ENCODE measurements at places on chromosomes 12 and 14.

DNA sequence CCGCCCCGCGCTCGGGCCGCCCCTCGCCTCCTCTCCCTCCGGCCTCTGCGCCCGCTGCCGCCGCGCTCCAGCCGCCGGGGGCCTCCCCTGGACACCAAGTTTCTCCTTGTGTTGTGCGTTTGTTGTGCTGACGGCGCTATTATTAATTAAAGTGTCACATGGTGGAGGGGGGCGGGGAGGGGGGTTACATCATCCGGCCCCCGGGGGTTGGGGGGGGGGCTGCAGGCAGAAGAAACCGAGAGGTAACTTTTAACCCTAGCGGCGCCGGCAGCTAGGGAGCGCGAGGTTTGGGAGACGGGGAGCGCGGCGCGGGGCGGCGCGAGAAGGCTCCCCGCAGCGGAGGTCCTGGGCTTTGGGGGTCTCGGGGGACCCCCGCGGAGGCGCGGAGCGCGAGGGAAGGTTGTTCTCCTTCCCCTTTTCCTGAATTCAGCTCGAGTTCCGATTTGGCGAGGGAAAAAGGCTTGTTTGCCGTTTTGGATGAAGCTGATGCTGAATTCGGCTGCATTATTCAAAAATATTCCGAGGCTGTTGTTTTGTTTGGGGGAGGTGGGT is at the start of gene HRK:
Gene HRK (minus strand): TSS at position 117 of the 552 bp plus-strand sequence. CDS start 134 bp downstream, outside the sequence.
- DNase-seq: no peak

DNA sequence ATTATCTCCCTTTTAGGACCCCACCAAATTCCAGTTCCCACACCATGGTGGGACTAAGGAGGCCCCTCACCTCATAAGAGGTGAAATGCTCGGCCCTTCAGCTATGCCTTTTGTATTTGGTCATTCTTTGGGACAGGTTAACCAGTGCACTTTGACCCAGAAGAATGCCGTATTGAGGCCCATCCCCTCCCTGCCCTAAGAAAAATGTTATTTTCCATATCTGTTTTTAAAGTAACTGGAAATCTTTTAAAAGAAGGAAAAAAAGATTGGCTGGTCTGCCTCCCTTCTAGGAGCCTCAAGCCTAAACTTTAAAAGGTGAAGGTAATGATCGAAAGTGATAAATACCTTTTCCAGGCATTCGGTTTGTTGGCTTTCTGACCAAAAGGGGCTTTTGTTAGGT is 5.7 kb upstream of the HOXC13 start:
- DNase-seq: no peak

DNA sequence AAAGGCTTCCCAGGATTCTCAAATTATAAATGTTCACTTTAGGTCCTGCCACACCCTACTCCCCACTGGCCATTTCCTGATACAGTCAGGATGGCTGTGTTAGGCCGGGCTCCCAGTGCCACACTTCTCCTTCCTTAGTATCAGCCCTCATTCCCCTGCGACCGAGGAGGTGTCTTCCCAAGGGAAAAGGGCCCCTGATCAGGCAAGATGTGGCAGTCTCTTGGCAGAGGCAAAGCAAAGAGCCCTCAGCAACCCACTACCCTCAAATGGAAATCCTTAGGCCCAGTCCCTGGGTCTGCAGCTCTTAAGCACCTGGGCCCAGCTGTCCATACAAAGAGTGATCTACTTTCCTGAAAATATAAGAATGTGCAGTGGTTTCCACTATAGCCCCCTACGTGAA is 96.5 kb upstream of the VASH1 start:
- DNase-seq: no peak

DNA sequence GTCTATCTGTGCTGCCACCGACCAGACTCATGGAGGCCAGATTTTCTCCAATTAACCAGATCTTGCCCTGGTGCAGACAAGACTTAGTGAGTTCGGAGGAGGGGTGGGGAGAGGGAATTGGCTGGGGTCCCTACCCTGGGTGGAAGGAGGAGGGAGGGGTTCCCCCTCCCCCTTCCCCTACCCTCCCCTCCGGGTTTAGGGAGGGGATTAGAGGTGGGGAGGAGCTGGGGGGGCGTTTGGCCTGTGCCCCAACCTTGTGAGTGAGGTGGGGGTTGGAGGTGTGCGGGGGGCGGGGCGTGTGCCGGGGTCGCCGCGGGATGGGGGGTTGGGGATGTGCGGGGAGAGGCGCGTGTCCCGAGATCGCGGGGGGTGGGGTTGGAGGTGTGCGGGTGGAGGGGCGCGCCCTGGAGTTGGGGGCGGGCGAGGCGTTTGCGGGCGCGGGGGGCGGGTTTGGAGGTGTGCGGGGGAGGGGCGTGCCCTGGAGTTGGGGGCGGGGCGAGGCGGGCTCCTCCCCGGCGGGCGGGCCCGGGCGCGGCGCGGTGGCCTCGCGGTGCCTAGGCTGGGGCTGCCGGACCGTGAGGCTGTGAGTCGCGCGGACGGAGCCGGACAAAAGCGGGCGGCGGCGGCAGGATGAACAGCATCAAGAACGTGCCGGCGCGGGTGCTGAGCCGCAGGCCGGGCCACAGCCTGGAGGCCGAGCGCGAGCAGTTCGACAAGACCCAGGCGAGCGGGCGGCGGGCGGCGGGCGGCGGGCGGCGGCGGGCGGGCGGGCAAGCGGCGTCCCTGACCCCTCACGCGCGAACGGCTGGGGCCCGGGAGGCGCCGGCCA is at the start of gene HIP1R:
Gene HIP1R (plus strand): TSS at position 537 of the 829 bp plus-strand sequence. CDS start 94 bp downstream, at position 631.
- DNase-seq: no peak

- DNase-seq: no peak
Observed at GRCh38 chr12:3809357-3810015, 56.6 kb upstream of the CRACR2A start.

- DNase-seq: peak; percentile 22
Observed at GRCh38 chr12:27460471-27460978, 14.0 kb downstream of the SMCO2 start.

- no peak for DNase-seq
Observed at GRCh38 chr14:40099316-40099715, 667.1 kb upstream of the FBXO33 start.

DNA sequence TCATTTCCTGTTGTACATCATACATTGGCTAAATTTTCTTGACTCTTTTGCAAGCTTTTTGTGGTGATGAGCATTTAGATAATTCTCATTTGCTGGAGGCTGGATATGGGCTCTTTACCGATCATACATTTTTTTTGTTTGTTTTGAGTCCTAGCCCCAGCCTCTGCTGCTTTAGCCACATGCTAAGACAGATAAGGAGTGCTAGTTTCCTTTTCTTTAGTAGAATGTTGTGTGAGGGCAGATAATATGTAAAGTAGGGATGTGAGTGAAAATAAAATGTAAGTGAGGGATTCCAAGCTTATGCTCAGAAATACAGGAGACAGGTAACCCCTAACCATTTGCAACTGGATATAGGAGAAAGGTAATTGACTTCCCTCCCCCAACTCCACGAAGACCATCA is 405.7 kb downstream of the TRHDE start:
- no peak for DNase-seq

DNA sequence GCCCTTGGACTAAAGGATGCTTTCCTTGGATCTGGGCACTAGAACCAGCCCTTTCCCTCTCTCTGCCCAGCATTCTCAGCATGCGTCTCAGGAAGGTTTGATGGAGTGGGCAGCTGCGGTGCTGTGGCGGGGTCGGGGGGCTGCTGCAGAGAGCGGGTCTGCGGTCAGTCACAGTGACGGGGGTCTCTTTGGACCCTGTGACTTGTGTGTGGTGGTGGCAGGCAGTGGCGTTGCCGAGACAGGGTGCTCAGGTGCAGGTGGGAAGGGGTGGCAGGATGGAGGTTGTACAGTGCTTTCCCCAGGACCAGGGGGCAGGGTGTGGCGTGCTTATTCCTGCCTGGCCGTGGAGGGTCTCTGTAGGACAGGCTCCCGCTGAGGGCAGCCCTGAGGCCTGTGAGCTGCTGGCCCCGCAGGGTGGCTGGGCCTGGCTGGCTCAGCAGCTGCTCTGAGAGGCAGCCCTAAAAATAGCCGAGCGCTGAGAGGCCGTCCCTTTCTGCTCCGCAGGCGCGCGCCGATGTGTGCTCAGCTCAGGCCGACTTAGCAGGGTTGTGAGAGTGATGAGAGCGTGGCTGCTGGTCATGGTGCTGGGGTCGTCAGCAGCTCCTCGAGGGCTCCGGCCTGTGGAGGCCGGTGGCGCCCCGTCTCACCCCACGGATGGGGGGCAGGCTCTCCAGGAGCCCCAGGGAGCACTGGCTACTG is 9.7 kb downstream of the PACS2 start:
- DNase-seq: no peak

DNA sequence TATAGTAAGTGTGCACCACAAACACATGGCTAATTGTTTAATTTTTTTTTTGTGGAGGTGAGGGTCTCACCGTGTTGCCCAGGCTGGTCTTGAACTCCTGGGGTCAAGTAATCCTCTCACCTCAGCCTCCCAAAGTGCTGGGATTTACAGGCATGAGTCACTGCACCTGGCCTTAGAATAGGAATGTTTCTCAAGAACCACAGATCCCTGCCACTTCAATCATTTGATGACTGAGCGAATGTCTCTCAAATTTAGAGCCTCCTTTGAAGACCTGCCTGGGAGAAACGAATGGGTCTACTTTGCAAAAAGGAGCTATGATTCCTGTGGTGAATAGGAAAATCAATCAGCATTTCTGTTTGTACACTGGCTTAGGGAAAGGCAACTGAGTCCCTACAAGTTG is 33.5 kb upstream of the CHST11 start:
- no peak for DNase-seq

- DNase-seq: no peak
Observed at GRCh38 chr14:74667758-74668157, 45.1 kb downstream of the AREL1 start.

GRCh38 chr12:3168223-3169221 is 91.3 kb downstream of the TSPAN9 start:
- peak; percentile 95 for DNase-seq

DNA sequence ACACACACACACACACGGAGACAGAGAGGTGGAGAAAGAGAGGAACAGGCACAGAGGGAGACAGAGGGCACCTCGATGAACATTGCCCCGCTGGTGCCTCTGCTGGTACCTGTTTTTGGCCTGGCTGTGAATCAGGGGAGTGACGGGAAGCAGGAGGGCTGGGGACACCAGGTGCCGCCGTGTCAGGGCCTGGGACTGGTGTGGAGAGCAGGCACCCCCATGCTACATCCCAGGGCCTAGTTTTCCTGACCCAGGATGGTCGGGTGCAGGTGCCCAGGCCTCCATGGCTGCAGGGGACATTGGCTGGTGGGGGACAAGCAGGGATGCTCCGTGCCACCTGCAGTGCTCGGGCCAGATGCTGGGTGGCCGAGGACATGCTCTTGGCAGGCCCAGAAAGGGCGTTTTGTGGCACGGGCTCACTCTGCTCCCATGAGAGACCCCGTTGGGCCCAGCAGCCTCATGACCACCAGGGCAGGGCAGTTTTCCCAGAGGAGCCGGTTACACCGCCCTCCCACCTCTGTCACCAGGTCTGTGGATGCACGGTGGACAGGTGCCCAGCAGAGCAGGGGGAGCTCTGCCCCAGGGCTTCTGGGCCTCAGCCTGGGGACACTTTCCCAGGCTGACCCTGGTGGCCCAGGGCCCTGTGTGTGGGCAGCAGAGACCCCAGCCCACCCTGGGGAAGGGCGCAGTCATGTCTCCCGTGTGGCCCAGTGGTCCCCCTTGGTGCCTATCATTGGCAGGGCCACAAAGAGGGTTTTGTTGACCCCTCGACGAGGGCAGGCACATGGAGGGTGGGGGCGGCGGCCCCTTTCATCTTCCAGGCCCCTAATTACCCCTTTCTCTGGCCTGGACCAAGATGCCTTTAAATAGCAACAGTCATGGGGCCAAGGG is 207.5 kb upstream of the RTL1 start:
- no peak for DNase-seq

DNA sequence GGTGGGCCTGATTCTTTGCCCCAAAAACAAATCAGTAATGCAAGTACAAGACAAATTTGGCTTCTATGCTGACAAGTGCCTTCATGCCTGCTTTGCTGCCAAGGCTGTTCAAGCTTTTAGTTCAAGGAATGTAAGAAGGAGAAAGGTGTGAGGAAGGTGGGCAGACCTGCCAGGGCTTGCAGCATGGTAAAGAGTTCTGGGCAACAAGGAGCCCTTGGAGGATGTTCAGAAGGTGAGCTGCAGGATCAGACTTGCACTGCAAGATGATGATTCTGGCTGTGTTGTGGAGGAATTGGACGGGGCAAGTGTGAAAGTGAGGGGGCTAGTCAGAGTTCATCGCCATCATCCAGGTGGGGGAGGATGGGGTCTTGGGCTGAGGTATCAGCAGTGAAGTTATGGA is 167.9 kb downstream of the NUAK1 start:
- DNase-seq: no peak

DNA sequence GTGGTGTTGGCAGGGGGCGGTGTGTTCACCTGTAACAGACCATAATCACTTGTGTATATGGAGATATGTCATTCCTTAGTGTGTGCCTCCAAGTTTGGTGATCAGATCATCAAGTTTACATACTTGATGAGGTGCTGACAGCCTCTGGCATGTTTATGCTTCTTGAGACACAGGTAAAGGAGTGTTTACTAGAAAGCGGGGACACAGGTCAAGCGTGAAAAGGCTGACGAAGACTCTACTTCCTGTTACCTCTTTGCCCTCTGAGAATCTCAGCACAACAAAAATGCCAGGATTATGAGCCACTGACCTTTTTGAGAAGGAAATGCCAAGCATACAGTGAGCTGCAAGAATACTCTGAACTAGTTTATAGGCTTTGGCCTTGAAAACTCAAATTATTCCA is 29.6 kb downstream of the PRDM4 start:
- DNase-seq: no peak

- no peak for DNase-seq
Observed at GRCh38 chr12:48813465-48814261, 4.6 kb upstream of the CACNB3 start.

DNA sequence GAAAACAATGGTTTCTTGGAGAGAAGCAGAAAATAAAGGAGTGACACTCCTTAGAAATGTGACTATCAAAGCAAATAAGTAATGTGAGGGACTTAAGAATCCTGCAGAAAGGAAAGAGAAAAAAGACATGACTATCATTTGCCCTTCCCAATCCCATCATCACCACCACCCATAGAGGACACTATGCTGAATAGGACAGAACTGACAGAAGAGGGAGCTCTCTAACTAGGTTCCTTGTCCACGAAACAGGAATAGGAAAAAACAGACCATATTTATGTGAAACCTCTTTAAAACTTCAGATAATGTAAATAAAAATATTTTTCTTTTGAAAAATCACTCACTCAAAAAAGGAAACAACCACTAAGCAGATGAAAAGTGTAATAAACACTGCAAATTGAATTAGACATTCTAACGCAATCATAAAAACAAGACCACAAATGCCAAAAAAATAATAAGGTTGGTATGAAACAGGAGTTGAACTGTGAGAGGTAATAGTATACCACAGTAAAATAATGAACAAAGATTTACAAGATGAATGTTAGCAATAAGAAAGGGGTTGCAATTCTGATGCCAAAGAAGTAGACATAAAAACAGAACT is 24.1 kb downstream of the KLRD1 start:
- DNase-seq: peak; percentile 51

GRCh38 chr12:115012861-115013235 is 328.9 kb upstream of the TBX3 start:
- no peak for DNase-seq

GRCh38 chr14:23895480-23895879 is 58.1 kb upstream of the DHRS4 start:
- DNase-seq: no peak

GRCh38 chr12:64192644-64193444 is 29.3 kb downstream of the KICS2 start:
- no peak for DNase-seq

DNA sequence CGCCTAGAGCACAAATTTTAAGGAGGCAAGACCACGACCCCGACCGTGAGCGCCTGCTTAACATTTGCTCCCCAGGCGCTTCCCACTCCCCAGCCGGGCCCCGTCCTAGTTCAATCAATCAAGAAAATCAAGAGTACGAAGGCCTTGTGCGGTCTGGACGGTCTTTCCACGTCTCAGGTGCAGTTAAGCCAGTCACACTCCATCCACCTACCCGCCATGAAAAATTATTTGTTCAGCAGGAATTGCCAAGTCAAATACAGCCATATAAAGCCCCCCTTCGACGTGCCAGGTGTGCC is 603 bp upstream of the LRR1 start:
- DNase-seq: no peak
